ENCODE measurements at places on chromosomes 7 and 10.

DNA sequence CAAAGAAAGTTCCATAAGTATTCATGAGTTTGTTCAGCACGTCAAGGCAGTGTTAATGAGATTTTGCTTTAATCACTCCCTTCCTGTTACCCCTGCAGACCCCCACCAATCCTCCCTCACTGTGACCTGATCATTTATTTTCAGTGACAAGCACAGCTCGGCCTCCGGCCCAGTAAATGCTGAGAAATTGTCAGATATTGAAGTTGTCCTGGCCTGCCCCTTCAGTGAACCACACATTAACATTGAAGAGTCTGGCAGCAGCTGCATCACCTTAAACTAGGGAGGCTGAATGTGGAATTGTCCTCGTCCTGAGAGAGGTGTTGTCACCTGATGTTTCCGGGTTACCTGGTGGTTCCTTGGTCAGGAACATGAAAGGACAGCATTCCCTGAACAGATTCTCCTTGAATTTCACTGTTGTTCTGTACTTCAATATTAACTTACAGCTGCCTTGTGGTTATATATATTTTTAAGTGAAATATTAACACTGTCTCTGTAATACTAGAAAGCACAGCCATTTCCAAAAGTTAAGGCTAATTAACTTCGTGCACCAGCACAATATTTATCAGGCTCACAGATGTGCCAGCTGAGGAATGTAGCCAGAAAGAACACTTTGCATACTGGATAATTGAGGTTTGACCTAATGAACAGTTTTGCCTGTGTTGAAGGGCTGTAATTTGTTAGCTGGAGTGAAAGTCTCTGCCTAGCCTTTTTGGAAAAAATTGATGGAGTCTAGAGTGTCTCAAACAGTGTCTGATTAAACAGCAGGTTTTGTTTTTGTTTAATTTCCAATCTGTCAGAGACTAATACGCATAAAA is 265.3 kb downstream of the HDAC9 start:
- DNase-seq, result no peak

GRCh38 chr10:122954731-122955050 is 664 bp upstream of the C10orf88 start:
- no peak for DNase-seq

DNA sequence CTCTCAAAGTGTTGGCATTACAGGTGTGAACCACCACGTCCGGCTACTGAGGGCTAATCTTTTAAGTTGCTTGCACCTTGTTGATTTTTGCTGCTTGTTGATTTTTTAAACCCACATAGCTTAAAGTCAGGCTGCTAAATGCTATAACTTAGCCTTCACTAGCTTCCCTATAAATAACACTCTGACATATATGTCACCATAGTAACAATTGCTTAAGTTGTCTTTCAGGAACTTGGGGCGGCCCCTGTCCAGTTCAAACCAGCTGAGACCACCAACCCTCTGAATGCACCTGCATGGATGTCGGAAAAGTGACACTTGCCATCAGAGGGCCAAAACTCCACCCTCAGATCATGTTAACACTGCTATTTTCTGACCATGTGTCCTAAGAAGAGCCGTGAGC is 47.3 kb downstream of the ST8SIA6 start:
- no peak for DNase-seq

- no peak for DNase-seq
Measured at GRCh38 chr7:28731092-28731658, 227.0 kb downstream of the TRIL start.

DNA sequence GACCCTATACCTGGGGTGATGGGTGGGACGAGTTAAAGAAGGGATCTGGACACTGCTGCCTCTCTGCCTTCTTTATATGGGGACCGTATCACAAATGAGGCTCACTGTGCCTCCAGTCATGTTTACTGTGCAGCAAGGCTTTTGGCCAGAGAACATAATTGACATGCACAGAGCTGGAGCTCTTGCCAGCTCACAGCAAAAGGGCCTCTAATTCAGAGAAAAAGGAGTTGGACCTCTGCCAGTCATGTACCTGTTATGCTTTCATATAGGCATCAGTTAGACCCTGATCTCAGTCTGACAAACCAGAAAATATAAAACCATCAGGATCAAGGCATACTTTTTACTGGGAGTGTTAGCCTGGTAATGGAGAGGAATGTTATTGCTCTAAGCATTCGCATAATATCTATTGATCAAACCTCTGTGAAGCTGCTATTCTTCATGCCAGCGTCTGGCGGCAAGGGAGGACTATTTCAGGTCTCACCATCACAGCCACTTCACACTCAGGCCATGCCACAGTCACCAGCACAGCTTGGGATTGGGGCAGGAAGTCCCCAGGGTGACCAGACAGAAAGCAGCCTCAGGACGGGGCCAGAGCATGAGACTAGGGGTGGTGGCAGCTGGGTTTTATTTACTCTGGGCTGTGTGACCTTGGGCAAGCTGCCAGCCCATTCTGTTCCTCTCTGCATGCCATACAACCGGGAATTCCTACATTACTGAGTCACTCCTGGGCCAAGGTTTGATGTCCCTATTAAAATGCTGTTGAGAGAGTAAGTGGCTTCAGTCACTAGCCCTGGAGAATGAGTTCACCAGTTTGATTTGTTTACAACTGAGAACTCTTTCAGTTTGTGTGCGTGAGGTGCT is 90.1 kb downstream of the NPSR1 start:
- DNase-seq, result peak; percentile 95

GRCh38 chr10:3467052-3467951 is 294.7 kb upstream of the PITRM1 start:
- no peak for DNase-seq

DNA sequence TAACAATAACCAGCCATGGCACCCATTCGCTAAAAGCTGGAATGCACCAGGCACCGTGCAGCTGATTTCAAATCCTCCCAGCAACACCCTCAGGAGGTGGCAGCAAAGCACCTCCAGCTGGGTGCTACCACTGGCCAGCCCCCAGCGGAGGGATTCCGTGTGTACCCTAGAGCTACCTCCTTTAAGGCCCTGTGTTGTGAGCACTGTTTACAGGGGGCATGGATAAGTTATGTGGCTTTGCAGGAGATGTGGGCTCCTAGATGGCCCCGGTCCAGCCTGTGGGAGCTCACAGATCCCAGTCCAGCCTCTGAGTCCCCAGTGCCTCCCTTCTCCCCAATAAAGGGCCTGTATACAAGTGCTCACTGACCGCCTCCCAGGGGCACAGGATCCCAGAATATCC is 27.1 kb downstream of the TNRC18 start:
- DNase-seq, result peak; percentile 89

DNA sequence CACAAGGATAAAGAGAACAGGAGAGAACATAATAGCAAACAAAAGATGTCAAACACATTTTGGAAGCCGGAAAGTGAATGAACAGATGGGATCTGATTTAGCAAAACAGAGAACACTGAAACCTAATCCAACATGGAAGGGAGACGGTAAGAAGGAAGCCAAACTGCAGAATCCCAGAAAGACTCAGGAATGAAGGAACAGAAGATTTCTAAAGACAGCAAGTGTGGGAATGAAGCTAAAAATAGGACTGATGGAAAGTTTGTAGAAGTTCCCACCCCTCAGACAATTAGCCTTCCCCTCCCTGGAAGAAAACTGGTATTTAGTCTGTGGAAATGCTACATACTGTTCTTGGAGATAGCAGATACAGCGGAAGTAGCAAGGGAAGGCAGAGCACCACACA is 40.8 kb downstream of the SLC16A12 start:
- no peak for DNase-seq

- no peak for DNase-seq
Measured at GRCh38 chr10:8054494-8055407, at the start of gene GATA3. TSS of gene GATA3 (plus strand) at chr10:8054688. CDS start at chr10:8055656, 968 bp downstream.

GRCh38 chr7:46744957-46745706 is 824.1 kb upstream of the IGFBP3 start:
- no peak for DNase-seq

GRCh38 chr10:23870651-23871610 is 338.0 kb upstream of the KIAA1217 start:
- DNase-seq, result no peak

GRCh38 chr7:94286111-94286510 is 108.6 kb upstream of the COL1A2 start:
- DNase-seq, result no peak

- no peak for DNase-seq
Measured at GRCh38 chr7:42350801-42351200, 113.8 kb upstream of the GLI3 start.

GRCh38 chr7:100351657-100352058 is 6.3 kb upstream of the PILRB start:
- DNase-seq, result no peak

DNA sequence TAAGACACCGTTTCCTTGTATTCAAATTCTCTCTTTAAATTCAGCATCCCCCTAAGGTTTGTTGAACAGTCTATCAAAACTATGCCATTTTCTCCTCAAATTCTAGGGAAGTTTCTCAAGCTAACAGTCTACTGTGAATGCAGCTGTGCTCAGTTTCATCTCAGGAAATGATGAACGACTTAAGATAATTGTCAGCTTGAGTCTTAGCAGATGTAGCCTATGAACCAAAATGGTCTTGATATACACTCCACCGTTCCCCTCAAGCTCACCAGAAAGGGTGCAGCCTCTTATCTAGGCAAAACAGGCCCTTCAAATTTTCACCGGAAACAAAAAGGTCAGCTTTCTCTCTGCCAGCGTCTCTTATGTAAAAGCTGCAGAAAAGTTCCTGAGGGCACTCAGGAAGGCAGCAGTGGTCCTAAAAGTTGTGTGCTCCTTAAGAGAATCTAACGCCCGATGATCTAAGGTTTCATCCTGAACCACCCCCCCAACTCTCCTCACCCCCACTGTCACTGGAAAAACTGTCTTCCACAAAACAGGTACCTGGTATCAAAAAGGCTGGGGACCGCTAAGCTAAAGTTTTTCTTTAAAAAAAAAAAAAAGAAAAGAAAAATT is 2.1 kb downstream of the DNAJC9 start:
- no peak for DNase-seq

- no peak for DNase-seq
Measured at GRCh38 chr7:44145969-44146911, 5.1 kb upstream of the MYL7 start.

DNA sequence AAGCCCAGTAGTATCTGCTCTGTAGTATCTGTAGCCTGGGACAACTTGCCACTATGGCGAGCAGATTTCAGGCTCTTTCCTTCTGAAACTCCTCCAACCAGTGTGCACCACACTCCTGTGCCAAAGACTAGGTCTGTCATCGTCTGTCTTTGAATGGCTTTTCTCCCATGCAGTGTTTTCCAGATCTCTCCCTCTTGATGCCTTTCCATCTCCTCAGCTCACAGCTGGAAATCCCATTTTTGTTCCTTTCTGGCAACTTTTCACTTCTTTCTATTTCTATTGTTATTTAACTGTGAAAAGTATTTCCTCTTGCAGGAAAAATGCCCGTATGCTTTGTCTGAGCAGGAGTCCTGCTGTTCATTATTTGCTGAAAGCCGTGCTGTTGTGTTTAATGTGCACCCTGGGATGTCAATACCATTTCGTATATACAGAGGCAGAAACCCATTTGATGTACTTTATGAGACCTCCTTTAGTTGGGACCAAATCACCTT is 373.7 kb downstream of the PHTF2 start:
- no peak for DNase-seq

GRCh38 chr10:33211106-33211878 is 123.2 kb downstream of the NRP1 start:
- DNase-seq, result no peak

DNA sequence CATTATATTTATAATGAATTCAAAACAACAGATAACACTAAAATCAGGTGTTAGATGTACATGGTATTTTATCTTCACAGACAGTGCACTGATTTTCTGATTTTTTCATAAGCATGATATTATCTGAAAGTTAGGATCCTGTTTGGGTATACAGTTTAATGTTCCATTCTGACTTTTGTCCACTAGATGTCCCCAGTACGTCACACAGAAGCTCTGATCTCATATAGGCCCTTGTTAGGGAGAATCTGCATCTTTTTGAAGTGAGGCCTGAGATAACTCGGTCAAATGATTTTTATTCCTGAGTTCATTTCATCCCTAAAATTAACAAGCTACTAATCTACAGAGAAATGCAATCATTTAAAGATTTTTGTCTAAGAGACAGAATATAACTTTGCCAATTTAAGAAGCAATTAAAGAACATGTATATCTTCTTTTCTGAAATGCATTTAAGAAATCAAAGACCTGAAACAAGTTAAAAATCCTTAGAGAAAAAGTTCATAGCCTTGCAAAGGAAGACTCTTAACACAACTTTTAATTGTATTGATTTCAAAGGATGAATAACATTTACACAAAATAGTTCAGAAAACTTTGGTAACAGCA is 72.0 kb upstream of the TES start:
- DNase-seq, result peak; percentile 40

GRCh38 chr7:1733908-1734730 is 64.0 kb downstream of the ELFN1 start:
- DNase-seq, result no peak

DNA sequence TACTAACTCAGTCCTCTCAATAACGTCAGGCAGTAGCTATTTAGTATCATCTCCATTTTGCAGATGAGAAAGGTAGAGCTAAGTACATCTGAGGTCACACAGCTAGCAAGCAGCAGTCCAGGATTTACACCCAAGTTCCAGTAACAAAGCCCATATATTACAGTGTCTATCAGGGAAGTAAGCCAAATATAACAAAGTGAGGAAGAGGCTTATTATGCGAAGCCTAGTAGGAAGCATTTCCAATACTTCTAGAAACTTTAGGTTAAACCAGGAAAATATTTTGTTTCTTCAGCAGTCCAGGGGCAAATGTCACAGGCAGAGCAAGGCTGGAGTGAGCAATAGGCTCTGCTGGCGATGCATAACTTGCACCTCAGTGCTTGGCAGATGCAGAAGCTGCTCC is 53.9 kb downstream of the NOC3L start:
- no peak for DNase-seq

DNA sequence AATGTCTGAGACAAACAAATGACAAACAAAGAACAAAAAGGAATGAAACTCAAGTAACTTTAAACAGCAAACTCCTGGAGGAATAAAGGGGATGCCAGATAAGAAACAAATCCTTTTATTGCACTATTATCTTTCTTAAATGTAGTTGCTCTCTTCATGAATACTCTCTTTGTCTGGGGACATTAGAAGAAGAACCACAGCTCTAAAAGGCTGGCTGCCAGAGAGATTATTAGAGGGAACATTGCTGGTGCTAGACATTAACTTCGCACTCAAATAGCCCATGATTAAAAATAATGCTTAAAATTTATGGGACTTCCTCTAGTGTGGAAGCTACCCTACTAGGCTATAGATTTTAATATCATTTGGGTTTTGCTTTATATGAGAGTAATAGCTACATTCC is 1330.4 kb downstream of the XPNPEP1 start:
- DNase-seq, result no peak

DNA sequence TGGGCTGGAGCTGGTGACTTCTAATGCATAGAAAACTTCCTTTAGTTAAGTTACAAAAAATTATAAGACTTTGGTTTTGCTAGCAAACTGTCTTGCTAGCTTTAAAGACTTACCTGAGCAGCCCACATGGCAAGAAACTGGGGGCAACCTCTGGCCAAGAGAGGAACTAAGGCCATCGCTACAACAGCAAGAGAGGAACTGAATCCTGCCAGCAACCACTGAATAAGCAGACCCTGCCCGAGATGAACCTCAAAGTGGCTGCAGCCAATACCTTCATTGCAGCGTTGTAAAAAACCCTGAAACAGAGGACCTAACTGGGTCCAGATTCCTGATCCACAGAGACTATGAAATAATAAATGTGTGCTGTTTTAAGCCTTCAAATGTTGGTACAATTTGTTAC is 54.6 kb upstream of the STARD3NL start:
- DNase-seq, result no peak
